ENCODE measurements at places on chromosomes 7 and 10.

DNA sequence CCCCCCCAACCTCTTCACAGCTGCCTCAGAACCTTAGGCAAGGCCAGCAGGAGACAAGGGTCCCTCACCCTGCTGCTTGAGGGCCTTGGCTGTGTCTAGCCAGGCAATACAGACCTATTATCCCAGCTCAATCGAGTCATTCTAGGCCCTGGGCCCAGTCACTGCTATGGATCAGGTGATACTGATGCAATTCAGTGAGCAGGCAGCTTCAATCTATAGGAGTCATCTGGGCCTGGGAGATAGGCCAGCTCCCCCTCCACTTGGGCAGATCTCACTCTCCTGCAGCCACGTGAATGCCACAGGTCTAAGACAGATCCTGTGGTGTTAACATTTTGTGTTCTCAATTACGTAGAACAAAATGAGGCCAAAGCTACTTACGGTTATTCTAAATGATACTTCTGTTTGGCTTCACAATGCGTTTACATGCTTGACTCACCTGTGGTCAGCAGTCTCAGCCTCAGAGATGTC lies 68.0 kb upstream of the LRRC4 start:
- DNase-seq: no peak

- DNase-seq: no peak
Measured at GRCh38 chr10:71829171-71829570, 21.9 kb downstream of the PSAP start.

DNA sequence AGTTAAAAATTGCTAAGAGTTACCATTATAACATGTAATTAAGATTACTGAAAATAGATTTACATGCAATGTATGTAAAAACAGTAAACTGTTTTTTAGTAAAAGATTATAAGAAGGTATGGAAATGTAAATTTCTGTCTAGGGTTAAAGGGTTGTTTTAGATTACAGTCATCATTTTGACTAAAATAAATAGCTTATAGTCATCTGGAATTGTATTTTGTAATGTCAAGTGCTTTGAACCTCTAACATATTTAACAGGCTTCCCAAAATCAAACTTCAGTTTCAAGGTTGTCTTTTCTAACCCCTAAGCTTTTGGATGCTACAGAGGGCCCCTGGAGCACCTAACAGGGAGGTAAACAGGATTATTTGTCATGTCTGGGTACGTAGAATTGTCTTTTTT lies 35.0 kb upstream of the ZNF746 start:
- DNase-seq: no peak

GRCh38 chr10:7956508-7956907 lies 98.0 kb upstream of the GATA3 start:
- peak; percentile 23 for DNase-seq

- no peak for DNase-seq
Measured at GRCh38 chr10:131577786-131578471, 266.4 kb upstream of the TCERG1L start.

GRCh38 chr7:84950836-84951235 lies 236.0 kb downstream of the SEMA3D start:
- DNase-seq: no peak

DNA sequence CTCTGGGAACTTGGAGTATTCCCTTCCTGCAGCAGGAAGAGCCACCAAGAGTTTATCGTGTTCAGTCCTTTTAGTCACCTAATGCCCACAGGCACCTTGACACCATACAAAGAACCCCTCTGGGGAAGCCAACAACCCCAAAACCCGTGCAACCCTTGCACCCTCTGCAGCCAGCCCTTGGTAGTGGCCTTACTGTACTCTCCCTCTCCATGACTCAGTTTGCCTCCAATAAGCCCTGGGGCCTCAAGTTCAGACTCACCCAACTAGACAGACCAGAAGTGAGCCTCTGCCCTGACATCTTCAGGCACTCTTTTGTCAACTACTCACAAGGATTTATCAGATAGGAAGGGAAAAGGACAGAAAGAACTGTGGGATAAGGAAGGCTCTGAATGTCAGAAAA lies 30.9 kb downstream of the KCNMA1 start:
- no peak for DNase-seq

DNA sequence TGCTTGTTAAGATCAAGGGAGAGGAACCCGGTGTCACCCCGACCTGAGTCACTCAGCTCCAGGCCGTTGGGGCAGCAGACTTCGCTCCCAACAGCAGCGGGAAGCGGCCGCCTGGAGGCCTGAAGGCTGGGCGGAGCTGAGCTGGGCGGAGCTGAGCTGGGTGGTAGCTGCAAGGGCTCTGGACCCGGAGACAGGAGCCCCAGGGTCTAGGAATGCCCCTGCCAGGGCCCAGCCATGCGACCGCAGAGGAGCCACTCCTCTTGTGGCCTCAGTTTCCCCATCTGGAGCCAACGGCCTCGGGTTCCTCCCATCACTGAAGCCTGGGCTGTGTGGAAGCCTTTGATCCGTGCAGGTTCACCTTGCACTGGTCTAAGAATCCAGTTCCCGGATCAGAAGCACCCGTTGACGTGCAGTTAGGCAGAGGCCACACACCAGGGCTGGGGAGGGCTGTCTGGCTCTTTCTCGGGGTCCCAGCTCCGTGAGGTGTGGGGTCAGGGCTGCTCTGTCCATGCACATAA lies 21.9 kb upstream of the DPYSL4 start:
- DNase-seq: no peak

GRCh38 chr10:50604809-50605208 lies 18.9 kb downstream of the SGMS1 start:
- DNase-seq: no peak

DNA sequence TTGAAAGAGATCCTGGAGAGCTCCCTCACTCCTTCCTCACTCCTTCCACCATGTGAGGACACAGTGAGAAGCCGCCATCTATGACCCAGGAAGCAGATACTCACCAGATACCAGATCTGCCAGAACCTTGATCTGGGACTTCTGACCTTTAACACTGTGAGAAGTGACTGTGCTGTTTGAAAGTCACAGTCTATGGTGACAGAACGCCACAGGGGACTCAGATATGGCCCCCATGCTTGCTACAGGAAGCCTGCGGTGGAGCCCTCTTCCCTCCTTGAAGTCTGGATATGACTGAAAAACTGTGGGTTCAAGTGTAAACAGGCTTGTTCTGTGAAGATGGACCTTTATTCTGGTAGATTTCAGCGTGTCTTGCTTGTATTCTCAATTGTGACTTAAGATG lies 297.8 kb downstream of the KLF6 start:
- no peak for DNase-seq

DNA sequence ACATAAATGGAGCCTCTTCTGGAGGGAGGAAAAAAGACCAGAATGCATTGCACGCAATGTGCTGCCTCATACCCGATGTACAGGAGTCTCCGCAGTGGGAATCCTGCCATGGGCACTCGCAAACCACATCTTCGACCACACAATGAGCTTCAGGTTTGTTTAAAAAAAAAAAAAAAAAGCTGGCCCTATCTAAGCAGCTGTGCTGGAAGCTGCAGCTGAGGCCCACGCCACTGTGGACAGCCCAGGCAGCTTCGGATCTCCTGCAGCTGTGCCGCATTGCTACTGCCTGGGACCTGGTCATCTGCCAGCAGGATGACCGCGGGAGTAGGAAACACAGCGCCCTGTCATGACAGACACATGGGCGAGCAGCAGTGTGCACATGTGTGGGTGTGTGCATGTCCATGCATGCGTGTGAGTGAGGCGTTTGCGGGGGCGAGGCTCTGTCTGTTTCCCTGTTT lies 26.0 kb downstream of the EN2 start:
- DNase-seq: peak; percentile 92

DNA sequence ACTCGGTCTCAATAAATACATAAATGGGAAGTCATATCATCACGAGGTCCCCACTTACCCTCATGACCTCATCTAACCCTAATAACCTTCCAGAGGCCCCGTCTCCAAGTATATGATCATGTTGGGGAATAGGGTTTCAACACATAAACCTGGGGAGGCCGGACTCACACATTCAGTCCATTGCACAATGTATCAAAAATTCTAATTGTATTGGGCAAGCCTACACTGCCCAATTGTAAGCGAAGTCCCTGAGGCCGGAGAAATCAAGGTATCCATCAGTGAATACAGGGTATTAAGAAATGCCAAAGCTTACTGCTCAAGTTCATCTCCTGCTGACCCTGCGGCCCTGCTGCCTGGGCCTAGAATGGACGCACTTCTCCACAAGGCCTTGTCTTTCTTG lies 69.6 kb downstream of the PARP12 start:
- DNase-seq: no peak

- DNase-seq: no peak
Measured at GRCh38 chr10:63093227-63093626, 39.9 kb upstream of the NRBF2 start.

DNA sequence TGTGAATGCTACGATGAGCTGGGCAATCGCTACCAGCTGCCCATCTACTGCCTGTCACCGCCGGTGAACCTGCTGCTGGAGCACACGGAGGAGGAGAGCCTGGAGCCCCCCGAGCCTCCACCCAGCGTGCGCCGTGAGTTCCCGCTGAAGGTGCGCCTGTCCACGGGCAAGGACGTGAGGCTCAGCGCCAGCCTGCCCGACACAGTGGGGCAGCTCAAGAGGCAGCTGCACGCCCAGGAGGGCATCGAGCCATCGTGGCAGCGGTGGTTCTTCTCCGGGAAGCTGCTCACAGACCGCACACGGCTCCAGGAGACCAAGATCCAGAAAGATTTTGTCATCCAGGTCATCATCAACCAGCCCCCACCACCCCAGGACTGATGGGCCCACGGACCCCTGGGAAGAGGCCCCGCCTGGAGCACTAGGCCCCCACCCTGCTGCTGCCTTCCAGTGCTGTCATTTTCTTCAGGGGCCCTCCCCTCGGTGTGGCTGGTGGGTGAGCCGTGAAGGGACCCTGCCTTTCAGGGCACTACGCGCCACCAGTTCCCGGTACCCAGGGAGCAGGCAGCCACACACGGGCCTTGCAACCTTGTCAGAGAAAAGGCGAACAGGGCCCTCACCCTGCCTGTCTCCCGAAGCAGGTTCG lies 2.3 kb upstream of the ANKRD2 start:
- DNase-seq: no peak

- no peak for DNase-seq
Measured at GRCh38 chr10:571166-571565, 118.3 kb downstream of the DIP2C start.

GRCh38 chr7:42233171-42233570 lies 3.8 kb downstream of the GLI3 start:
- peak; percentile 72 for DNase-seq

GRCh38 chr10:132860532-132860931 lies 74.6 kb upstream of the NKX6-2 start:
- DNase-seq: no peak

DNA sequence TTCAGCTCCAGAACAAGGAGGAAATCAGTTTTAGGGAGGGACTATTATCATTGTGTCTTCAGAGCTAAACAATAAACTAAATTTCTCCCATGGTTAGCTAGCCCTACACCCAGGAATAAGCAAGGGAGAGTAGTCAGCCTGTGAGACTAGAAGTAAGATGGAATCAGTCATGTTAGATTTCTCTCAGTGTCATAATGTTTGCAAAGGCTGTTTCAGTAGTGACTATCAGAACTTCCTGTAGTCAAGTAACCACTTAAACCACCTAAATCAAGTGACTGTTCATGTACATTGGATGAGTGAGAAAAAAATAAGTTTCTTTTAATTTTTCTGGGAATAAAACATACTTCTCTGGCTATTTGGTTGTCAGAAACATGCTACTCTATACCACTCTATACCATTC lies 121.6 kb downstream of the KCND2 start:
- DNase-seq: no peak

DNA sequence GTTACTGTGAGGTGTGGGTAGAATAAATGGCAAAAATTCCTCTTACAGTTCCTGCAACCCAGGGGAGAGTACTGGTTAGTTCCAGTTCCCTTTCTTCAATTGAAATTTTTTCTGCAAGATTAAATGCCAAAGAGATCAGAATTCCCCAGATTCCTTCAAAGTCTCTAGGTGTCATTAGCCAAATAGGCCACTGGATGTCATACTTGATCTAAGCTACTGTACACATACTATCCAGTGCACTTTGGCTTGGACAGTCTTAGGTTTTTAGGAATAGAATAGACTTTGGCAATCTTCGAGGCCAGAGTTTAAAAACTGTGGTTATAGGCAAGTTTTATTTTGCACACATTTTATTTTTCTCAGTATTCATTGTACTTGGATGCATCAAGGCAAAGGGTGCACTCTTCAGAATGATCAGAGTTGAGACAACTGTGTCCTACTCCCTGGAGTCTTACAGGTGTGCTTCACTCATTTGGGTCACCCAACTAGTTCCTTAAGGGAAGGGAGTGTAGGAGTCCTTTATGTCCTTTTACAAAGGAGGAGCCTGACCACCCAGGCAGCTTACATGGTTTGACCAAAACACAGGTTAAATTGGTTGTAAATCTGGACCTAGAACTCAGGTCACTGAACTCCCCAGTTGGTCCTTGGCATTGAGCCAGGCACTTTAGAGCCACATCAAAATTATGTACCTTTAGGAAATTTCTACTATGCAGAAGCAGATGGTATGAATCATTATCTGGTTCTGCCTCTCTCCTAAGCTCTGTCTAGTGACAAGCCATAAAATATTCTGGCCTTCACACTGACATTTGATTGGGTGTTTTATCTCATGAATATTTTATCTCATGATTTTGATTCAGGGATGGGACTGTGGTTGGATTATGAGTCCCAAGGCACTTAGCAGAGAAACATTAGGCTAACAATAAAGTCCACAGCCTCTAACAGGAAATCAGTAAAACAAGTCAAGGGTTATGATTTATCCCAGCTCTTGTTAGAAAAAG lies 49.5 kb downstream of the ASAH2B start:
- peak; percentile 62 for DNase-seq

DNA sequence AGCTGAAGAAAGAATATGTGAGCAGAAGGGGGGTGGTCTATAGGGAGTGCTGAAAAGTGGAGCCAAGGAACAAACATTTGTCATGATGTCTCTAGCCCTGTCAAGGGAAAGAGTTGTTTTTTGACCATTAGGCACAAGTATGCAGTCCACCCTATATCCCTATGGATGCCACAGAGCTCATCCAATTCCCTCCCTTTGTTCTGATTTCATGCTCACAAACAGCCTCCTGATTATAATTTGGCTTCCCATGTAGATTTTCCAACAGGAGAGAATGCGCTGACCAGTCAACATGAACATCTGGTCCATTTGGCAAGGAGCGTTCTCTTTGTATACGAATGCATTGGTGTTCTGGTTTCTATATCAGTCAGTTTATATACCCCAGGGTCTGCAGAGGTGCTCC lies 12.1 kb upstream of the CEP41 start:
- peak; percentile 95 for DNase-seq

GRCh38 chr7:32658034-32658433 lies 162.7 kb downstream of the AVL9 start:
- no peak for DNase-seq

GRCh38 chr10:117398029-117398428 lies 22.8 kb upstream of the PDZD8 start:
- no peak for DNase-seq

DNA sequence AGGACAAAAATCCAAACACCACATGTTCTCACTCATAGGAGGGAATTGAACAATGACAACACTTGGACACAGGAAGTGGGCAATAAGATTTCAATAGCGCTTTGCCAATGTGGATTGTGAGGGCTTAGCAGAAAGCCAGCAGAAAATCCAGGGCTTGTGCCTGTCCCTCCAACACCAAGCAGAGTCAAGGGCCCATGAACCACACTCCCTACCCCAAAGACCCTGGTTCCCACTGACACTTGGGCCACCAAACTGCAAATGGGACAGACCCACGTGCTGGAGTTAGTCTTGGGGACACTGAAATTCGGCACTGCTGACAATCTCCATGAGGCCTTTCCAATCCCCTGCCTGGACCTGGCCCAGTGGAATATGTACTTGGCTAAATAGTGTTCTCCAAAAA lies 67.0 kb downstream of the GRID1 start:
- no peak for DNase-seq

- peak; percentile 82 for DNase-seq
Measured at GRCh38 chr7:87000344-87000743, 59.1 kb downstream of the ELAPOR2 start.

Data from lung (tissue), 17 donors.